ENCODE measurements at places on chromosomes 1 and 21.
A peak's percentile ranks its signal among the peaks of the same experiment; 100 is the strongest.

DNA sequence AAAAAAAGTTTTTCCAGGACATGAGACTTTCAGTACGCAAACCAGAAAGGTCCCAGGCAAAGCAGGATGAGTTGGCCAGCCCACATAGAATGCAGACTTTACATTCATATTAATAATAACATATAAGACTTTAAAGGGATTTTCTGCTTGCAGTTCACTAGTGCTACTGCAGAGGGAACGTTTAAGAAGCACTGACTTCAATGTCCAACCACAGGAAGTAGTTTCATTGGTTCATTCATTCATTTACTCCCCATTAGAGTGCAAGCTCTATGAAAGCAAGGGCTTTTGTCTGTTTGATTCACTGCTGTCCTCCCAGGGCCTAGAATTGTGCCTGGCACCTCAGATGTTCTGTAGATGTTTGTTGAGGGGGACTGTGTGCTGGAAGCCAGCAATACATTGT is 11.8 kb upstream of the SERINC2 start:
- no peak for DNase-seq

DNA sequence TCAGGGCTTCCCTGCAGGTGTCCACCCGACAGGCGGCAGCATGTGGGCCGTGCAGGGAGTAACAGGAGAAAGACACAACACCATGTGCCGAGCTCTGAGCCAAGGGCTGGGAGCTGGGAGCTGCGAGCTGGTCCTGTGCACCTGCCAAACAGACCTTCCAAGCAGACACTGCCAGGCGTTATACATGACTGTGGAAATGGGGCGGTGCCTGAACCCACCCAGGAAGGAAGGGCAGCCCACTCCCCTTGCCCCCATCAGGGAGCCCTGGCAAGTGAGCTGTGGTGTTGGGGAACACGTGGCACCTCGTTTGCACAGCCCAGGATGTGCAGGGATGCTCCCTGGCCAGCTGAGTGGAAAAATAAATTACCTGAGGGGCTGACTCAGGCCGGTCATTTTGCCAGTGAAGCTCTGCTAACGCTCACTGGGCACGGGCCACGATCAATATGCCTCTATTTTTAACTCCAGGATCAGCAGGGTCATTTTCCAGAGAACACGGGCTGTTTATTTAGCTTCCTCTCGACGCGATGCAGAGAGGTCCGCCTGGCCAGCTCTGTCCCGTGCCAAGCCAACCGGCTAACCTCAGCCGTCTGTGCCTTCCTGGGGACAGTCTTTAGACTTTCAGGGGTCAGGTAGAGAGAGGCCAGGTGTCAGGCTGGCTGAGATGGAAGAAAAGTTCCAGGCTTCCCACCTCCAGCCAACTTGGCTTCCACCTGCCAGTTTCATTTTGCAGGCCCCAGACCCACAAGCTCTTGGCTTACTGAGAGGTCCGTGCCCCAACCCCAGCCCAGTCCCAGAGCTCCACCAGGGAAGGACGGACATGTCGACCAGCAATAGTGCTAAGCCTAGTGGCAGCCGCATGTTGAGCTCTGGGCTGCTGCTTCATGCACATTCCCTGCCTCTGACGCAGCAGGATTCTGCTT is 196.7 kb upstream of the VAMP3 start:
- DNase-seq = no peak

GRCh38 chr1:219533280-219533679 is 79.6 kb downstream of the ZC3H11B start:
- DNase-seq = peak; percentile 62

- DNase-seq = no peak
Measured at GRCh38 chr1:244199902-244200301, 148.8 kb downstream of the ZBTB18 start.

DNA sequence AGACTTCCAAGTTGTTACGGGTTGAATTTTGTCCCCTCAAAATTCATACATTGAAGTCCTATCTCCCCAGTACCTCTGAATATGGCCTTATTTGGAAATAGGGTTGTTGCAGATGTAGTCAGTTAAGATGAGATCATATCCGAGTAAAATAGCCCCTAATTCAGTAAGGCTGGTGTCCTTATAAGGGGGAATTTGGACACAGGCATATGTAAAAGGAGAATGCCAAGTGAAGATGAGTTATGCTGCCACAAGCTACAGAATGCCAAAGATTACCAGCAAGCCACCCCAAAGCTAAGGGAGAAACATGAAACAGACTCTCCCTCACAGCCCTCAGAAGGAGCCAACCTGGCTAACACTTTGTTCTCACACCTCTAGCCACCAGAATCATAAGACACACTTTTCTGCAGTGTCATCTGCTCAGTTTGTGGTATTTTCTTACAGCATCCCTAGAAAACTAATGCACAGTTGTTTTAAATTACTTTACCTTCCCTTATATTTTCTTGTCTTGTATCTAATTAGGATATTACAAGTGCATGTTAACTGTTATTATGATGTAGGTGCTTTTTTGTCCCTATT is 43.3 kb upstream of the PRDX6 start:
- DNase-seq = no peak

DNA sequence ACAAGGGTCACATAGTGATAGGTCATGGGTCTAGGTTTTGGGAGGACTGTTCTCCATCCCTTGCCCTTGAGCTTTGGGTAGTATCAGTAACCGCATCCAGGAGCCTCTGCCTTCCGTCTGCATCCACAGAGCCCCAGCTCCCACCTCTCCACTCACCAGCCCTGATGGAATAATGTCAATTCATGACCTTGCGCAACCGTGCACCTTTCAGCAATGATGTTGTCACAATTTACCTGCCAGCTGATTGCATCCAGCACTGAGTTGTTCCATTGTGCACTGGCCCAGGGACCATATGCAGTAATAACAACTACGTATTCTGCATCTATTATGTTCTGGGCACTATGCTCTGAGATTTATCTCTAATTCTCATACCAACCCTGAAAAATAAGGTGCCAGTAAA is 1.4 kb downstream of the CAPN8 start:
- no peak for DNase-seq

- no peak for DNase-seq
Measured at GRCh38 chr1:119898530-119898929, 2.2 kb upstream of the ADAM30 start.

GRCh38 chr1:161119092-161119903 is 1.4 kb downstream of the NIT1 start:
- peak; percentile 80 for DNase-seq

DNA sequence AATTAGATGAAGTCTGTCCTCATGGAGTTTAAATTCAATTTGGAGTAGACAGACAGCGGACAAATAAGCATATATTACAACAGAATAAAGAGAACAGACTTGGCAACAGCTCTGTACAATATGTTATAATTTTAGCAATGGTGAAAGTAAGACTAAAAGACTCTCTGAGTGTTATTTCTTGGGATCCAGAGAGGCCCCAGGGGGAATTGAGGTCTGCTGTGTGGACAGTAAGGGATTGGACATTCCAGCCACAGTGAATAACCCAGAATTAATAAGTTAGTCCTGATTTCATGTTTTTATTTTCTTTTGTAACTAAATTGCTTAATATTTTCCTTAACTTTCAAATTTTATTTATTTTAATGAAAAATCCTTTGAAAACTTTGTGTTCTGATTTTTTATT is 101.7 kb downstream of the PATJ start:
- no peak for DNase-seq

- no peak for DNase-seq
Measured at GRCh38 chr1:199247891-199248290, 609.1 kb downstream of the PTPRC start.

GRCh38 chr1:156414461-156415064 is 45.6 kb downstream of the RHBG start:
- DNase-seq = no peak

GRCh38 chr1:46131093-46131492 is 1.3 kb downstream of the PIK3R3 start:
- peak; percentile 47 for DNase-seq

DNA sequence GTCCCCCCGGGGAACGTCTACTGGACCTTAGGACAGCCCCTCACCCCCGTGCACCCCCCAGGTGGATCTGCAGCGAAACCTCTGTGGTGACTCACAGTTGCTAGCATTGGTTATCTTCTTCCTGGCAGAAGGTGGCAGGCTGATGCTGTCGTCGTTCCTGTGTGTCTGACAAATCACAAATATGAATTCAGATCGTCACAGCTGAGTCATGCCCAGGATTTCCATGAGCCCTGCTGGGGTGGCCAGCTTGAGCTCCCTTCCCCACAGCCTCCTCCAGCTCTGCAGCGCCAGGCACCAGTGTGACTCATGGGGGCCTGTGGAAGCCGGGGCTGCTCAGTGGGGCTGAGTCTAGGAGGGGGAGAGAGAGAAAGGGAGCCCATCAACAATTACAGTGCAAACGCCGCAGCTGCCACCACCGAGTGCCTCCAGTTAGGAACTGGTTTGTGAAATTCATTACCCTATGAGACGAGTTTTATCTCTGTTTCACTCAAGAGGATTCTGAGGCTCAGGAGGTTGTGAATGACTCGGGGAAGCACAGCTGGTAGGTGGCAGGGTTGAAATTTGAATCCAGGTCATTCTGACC is 197.9 kb downstream of the DYRK1A start:
- peak; percentile 96 for DNase-seq

GRCh38 chr21:26080211-26080610 is 90.4 kb downstream of the APP start:
- no peak for DNase-seq

DNA sequence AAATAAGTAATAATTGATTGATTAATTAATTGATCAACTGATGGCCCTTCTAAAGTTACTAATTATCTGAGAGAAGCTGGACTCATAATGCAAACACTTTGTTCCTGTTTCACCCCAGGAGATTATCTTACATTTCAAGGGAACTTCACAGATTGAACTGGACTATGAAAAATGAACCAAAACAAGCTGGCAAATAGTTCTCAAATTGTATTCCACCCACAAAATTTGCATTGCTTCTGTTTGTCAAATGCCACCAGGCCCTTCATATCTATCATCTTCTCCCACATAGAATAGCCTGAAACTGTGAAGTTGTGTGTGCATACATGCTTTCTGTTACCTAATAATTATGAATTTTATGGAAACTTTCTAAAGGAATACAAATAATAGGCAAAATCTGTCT is 104.0 kb downstream of the ZNF281 start:
- DNase-seq = no peak

DNA sequence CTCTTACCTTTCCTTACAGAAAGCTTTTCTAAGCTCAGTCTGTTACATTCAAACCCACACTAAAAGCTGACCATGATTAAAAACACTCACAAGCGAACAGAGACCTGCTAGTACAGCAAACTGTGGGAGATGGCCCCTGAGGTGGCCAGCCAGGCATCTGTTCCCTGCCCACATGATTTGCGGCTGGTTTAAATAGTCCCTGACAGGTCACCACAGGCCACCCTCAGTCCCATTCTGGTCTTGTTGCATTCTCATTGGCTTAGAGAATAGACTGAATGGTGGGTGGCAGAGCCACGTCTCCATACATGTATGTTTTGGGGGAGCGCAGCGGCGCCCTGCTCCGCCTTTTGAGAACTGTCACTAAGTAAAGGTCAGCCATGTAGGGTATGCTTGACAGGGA is 2.3 kb upstream of the ACTA1 start:
- DNase-seq = no peak

DNA sequence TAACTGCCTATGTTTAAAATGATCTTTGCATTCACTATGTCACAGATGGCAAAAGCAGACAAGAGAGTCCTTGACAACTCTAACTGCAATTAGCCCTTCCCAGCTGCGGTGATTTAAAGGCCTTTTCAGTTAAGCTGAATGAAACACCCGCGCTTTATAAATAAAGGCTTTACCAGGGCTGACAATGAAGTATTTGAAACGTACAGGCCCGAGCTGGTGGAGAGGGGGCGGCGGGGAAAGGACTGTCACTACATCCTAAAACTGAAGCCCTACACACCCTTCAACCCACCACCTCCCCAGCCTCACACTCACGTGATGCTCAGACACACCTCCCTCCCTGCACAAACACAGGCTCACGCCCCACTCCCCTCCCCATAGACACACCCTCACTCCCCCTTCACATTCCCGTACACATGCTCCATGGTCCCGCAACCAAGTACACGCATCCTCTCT is 45.5 kb downstream of the GRIK3 start:
- DNase-seq = no peak

- DNase-seq = peak; percentile 90
Measured at GRCh38 chr1:77539519-77540142, 142.8 kb downstream of the ZZZ3 start.

GRCh38 chr1:31234123-31234708 is 5.5 kb downstream of the NKAIN1 start:
- DNase-seq = no peak

GRCh38 chr1:39567302-39567701 is 9.3 kb downstream of the PABPC4 start:
- DNase-seq = no peak

GRCh38 chr1:2413495-2414296 is 1.3 kb upstream of the PEX10 start:
- no peak for DNase-seq

DNA sequence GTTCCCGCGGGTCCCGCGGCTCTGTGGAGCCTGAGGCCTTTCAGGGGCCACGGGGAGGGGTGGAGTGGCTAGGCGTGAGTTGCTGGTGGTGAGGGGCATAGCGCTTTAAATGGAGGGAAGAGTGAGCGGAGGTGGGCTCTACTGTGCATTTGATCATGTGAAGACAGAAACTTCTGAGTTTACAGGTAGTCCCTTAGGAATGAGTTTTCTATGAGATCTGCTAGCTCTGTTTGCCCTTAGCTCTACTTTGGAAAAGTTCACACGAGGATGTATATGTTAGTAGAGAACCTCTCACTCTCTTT is 593 bp downstream of the ST6GALNAC3 start:
- DNase-seq = no peak

- no peak for DNase-seq
Measured at GRCh38 chr1:152786077-152786476, at the start of gene LCE1E. Gene LCE1E (plus strand): TSS chr1:152786257. CDS start chr1:152787300, 1,043 bp downstream.
